ENCODE measurements at places on chromosomes 13 and 19. TPM values are rescaled to one million over a fixed set of nuclear protein-coding genes. Genes with fewer than 3 reads are reported as not detected.

- no peak for DNase-seq
These were observed 7.7 kb upstream of the GPR18 start for GRCh38 chr13:99265821-99266426.

GRCh38 chr13:24682353-24682752 lies 2.1 kb downstream of the ATP12A start:
- no peak for DNase-seq

DNA sequence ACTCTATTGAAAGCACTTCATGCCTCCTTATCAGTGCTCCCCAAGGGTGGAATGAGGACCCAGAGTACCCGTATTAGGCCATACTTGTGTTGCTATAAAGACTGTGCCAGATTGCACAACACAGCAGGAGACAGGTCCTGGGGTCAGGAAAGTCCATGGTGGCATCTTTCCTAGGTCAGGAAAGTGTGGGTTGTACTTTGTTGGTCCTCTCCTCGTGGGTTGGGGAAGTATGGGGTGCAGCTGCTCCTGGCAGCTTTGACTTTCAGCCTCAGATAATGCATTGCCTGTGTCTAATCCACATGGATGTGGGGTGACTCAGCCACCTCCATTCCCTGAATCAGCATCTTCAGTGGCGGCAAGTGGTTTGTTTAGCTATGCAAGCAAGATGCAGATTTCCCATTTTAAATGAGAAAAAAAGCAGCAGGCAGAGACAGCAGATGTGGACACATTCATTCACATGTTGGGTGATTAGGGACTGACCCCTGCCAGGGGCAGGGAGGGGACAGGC lies 8.4 kb upstream of the CYP2B6 start:
- no peak for DNase-seq

DNA sequence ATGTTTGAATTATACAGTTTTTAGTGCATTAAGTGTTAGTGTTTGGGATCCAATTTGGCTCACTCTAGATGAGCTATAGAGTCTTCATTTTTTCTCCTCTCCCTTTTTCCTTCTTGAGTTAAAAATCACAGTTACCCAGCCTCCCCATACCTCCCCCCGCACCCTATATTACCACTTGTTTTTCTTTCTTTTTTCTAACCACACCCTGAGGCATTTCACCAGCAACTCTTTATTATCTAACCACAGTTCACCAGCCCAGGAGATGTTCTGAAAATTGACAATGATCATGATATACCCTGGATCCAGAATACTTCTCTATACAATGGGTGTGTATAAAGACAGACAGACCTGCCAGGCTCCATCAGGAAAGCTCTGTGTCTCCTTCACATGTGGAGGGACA lies 86.5 kb upstream of the UBL3 start:
- DNase-seq, result no peak

DNA sequence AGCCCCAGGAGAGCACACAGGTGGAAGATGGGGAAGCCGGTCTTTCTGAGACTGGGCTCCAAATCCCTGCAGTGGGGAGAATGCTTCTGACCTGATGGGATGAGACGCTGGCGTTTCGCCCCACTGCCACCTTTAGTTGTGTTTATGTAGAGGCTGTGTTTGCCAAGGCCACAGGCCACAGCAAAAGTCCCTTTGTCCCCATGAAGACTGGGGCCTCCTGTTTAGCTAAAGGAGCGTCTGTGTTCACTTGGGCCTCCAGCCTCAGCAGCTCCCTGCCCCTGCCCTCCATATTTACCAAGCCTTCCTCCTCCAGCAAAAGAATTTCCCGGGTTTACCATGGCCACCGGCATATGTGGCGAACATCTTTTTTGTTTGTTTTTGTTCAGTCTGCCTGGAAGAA lies 10.4 kb upstream of the KLK14 start:
- DNase-seq, result no peak

- no peak for DNase-seq
These were observed 31.2 kb downstream of the KEAP1 start for GRCh38 chr19:10471909-10472308.

DNA sequence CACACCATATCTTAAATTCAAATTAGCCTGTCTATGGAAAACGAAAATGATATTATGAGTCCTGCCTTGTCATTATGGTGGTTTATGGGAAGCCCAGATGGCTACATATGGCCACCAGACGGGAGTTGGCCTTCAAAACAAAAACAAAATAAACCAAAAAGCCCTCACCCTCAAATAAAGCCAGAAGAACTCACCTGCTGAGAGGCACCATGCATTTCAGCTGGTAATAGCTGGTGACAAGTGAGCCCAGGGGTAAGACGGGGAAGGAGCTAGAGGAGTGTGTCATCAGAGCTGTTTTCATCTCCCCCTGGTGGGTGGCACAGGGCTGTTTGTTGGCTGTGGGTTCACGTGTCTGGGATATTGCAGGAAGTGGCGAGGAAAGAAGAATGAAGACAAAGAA lies 152.9 kb downstream of the EFNB2 start:
- no peak for DNase-seq

The RPL28 gene
- 776 TPM for total RNA-seq

- no peak for DNase-seq
These were observed 8.0 kb downstream of the MYO1F start for GRCh38 chr19:8569066-8569771.

All from esophagus squamous epithelium (tissue), 5 donors.